Adrenal gland (tissue), 19 donors: ENCODE measurements at places on chromosomes 12 and 14.
A peak's percentile ranks its signal among the peaks of the same experiment; 100 is the strongest.

- peak; percentile 30 for DNase-seq
Observed at GRCh38 chr12:47276621-47277309, 197.0 kb upstream of the AMIGO2 start.

GRCh38 chr12:67339530-67339929 lies 70.4 kb downstream of the CAND1 start:
- no peak for DNase-seq

GRCh38 chr12:66742508-66743367 lies 63.9 kb upstream of the GRIP1 start:
- no peak for DNase-seq

GRCh38 chr14:52845081-52845480 lies 53.7 kb upstream of the GNPNAT1 start:
- DNase-seq: no peak

DNA sequence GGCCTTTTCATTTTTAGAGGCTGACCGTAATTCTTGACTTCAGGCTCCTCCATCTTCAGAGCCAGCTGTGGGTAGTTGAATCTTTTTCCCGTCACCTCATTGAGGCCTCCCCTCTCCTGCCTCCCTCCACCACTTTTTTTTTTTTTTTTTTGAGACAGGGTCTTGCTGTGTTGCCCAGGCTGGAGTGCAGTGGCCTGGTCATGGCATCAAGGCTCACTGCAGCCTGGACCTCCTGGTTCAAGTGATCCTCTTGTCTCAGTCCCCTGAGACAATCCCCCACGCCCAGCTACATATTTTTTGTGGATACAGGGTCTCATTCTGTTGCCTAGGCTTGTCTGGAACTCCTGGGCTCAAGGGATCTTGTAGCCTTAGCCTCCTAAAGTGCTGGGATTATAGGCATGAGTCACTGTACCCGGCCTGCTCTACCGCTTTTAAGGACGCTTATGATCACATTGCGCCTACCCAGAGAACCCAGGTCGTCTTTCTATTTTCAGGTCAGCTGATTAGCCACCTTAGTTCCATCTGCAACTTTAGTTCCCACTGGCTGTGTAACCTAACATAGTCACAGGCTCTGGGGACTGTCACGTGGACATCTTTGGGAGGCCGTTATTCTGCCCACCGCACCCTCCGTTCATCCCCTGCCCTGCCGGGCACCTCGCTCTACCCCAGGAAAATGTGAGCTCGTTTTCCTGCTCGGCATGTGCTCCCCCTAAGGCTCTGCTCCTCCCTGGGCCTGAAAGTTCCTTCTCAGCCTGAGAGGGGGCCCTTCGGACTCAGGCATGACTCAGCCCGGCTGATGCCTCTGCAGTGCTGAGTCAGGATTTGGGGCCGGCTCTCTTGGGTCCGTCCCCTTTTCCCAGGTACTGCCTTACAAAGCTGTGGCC lies 13.4 kb downstream of the TNFAIP2 start:
- DNase-seq: peak; percentile 72

DNA sequence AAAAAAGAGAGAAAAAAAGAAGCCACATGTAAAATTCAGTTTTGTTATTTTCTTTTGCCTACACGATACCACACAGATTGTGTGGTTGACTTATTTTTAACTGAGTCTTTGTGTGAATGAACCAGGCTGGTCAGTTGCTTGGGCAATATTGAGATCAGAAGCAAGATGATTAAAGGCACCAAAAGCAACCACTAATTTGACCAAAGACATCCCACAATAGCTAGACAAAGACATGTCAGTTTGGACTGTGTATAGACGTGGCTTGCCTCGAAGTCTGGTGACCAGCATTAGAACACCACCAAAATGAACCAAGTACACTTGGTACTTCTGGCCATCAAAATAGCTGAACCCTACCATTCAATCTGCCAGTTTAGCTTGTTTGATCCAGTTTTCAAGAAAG lies 340.6 kb upstream of the TBX3 start:
- no peak for DNase-seq

DNA sequence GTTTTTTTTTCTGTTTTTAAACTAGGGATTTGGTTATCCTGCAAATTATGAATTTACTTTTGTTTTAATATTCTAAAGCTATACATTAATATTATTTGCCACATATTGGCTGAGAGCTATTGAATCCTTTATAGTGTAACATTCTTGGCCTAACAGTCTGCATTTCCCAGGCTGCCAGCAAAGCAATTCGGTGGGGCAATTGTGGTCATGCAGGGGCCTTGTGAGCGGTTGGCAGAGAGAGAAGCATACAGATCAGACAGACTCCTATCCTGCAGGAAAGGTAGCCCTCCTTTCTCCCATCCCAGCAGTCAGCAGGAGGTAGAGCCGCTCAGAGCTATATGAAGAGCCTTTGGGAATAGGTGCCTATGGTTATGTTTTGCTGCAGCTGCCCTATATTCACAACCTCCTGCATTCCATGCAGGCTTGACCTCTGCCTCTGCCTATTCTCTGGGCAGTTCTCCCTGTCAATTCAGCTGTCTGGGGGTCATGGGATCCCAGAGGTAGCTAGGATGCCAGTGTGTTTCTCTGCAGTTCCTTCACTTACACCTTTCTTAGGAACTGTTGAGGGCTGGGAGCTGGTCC lies 144.7 kb downstream of the GPHN start:
- no peak for DNase-seq

DNA sequence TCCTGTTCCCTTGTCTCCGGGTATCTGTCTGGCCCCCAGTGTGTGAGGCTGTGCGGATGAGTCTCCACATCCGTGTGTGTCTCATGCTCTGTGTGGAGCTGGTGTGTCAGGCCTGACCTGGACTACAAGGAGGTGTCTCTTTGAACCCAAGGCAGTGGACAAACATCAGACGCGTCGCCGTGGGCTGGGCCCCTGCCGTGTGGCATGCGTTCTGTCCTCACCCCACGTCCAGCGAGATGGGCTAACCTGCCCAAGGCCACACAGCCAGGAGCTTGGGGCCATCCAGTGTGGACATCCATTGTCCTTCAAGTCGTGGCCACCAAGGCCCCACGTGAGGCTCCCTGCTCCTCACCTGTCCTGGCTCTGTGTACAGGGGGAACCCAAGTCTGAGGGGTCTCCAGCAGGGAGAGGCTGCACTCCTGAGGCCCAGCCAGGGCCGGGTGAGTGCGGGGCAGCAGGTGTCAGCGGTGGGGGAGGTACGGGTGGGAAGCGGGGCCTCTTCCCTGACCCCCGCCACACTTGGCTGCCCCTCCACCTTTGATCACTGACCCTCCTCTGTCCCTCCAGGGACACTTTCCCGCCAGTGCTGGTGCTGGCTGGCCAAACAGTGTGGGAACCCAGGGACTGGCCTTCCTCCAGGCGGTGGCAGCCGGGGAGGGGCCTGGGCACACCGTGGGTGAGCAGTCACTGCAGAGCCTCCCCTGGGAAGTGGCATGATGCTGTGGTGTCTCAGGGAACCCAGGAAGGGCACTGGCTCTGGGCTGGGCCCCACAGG lies 48.5 kb downstream of the CYP46A1 start:
- DNase-seq: peak; percentile 28

- no peak for DNase-seq
Observed at GRCh38 chr14:71497645-71498086, 434.6 kb upstream of the RGS6 start.

DNA sequence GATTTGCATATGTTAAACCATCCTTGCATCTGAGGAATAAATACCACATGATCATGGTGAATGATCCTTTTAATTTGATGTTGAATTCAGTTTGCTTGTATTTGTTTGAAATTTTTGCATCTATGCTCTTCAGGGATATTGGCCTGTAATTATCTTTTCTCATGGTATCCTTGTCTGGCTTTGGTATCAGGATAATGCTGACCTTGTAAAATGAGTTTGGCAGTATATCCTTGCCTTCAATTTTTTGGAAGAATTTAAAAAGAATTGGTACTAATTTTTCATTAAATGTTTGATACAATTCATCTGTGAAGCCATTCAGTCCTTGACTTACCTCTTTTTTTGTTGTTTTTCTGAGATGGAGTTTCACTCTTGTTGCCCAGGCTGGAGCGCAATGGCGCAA lies 85.2 kb downstream of the E2F7 start:
- DNase-seq: no peak

- DNase-seq: no peak
Observed at GRCh38 chr14:49425921-49426320, 160.3 kb downstream of the RPS29 start.

- DNase-seq: no peak
Observed at GRCh38 chr12:105600911-105601545, 270.5 kb downstream of the C12orf75 start.

GRCh38 chr12:51441583-51441982 lies 17.0 kb downstream of the SLC4A8 start:
- peak; percentile 77 for DNase-seq
